HuH-7 (cell line): ENCODE measurements at places on chromosomes 6 and 20.

- no peak for DNase-seq
Measured at GRCh38 chr6:128966934-128967333, 84.0 kb downstream of the LAMA2 start.

DNA sequence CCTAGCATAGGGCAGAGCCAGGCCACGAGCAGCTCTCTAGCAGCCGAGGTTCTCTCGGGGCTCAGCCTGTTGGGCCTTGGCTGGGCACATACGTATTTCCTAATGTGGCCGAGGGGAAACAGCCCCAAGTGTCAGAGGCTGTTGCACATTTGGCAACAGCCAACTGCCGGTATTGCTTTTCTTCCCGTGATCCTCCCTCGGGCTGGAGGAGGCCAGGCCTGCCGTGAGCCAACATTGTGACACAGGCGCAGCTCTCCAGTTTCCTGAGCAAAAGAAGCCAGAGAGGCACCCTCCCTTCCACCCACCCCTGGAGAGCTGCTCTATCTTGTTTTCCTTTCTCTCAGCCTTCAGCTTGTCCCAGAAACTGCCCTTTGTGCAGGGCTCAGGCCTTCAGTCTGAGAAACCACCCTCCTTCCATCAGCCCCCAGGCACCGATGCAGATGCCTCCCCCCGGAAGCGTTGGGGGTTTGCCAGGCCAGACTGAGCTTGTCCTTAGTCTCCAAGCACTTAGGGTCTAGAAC lies 5.1 kb upstream of the BPI start:
- DNase-seq = no peak

DNA sequence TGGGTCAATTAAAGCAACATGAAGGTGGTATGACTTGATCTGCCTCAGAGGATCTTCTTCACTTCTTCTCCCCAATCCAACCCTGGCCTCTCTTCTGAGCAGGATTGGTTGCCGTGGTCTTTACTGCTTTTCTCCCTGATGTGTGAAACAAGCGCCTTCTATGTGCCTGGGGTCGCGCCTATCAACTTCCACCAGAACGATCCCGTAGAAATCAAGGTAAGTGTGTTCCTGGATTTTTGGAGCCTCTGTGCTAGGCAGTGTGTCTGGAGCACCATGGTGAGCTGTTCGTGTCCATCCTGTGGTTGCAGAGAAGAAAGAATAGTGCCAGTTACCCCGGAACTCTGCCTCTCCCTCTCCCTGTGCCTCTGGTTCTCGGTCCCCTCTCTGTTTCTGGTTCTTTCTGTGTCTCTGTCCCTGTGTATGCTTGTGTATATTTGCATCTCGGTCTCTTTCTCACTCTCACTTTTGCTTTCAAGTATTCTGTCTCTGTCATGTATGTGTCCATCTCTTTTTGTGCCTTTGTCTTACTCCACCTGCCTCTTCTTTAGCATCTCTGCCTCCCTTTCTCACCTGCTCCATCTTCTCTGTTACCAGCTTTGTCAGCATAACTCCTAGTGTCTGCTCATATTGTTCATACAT lies 23.5 kb downstream of the TM9SF4 start:
- DNase-seq = no peak

- no peak for DNase-seq
Measured at GRCh38 chr6:100503043-100503705, 38.5 kb upstream of the SIM1 start.

DNA sequence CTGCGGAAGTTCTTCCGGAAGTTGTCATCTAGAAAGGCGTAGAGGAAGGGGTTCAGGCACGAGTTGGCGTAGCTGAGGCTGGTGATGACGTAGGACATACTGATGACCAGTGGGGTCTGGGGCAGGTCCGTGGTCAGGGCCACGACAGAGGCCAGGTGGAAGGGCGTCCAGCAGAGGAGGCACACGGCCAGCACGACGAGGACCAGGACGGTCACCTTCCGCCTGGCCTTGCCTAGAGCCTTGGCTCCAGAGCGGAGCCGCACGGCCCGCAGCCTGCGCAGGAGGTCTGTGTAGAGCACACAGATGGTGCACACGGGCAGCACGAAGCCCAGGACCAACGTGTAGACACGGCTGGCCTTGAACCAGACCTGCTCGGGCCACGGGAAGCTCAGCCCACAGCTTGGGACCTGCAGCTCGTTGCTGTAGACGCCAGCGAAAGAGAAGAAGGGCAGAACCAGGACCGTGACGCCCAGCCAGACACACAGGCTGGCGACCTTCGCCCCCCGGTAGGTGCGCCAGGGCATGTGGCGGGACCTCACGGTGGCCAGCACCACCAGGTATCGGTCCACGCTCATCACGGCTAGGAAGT lies 1.4 kb downstream of the NPBWR2 start:
- no peak for DNase-seq

DNA sequence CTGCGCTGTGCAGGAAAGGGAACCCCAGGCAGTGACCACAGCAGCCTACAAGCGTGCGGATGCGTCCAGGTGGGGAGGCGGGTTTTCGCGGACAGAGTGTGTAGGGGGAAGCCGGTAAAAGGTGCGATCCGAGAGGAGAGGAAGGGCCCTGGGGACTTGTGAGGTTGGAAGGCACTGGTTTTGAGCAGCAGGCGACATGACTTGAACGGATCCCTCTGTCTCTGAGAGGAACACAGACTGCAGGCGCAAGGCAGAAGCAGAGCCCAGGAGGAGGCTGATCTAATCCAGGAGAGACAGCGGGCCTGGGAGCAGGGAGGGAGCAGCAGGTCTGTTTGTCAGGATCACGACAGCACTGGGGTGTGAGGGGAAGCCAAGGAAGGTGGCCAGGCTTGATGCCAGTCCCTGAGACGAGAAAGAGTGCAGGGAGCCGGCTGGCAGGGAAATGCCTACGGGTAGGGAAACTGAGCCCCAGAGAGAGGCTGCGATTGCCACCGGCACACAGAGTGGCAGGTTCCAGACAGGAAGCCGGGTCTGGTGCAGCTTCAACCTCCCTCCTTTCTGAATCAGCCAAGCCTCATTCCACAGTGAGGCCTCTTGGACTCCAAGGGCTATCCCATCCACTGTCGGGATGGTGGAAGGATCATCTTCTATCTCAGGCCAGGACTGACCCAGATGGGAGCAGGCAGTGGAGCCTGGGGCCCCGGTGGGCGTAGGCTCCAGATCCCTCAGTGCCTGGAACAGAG lies 57.1 kb downstream of the HNF4A start:
- no peak for DNase-seq

GRCh38 chr6:16901782-16902181 lies 140.5 kb upstream of the ATXN1 start:
- no peak for DNase-seq

DNA sequence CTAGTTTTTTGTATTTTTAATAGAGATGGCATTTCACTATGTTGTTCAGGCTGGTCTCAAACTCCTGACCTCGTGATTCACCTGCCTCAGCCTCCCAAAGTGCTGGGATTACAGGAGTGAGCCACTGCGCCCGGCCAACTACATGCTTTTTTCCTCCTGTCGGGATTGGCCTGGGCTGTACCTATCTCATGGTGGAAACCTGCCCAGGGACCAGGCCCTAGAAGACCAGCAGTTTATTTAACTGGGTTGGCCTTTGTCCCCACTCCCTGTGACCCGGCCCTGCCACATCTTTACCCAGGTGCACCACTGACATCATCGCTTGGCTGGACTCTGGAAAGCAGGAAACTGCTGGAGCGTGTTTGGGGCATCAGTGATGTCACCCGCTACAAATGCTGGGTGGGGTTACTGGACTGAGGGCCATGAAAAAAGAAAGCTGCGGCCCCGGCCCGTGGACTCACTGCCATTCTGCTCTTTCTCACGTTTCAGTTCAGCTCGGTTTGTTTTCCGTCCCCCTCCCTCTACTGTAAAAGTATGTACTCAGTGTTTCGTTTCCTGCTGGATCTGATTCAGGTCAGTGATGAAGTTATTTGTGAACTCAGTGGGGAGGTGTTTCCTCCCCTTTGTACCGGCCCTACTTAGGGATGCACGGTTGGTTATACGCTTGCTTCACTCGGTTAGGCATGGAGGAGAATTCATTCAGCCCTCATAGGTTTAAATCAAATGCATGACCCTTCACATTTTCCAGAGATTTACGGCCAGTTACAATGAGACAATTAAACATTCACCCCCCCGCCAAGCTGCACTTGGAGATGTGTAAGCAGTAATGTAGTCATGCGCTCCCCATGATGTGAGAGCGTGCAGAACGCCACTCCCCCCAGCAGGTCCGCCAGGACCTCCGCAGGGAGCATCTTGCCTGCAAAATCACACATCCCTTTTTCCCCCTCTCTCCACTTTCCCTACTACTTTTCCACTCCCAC lies 179.3 kb downstream of the MTHFD1L start:
- DNase-seq = no peak

DNA sequence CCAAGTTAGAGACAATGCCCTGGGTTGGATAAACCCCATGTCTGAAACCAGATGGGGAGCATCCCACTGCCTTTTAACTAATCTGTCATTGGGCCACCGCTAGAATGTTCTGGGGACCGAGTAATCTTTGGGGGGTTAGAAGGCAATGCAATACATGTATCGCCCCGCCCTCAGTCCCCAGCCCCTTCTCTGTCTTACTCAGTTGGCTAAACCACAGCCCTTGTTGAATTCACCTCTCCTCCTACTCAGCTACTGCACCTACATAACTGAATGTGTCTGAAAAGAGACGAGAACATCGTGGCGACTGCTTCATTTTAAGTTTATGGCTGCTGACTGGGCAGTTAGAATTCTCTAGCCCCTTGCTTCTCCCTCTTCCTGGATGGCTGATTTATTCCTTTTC lies 15.1 kb upstream of the CCR6 start:
- DNase-seq = no peak

DNA sequence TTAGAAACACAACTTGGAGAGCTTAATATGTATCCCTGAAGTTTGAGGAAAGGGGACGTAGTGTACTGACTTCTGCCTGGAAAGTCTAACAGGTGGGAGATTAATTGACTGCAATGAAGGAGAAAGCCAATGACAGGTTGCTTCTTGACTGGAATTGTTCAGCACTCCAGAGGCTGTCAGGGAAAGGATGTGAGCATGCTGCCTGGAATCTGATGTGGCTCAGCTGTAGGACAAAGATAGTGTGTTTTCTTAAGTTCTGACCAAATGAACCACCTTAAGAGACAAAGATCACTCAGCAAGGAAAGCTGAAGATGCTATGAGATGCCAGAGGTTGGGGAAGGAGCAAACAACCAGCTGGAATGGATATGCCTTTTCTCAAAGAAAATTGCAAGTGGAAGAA lies 185.8 kb downstream of the PHF3 start:
- no peak for DNase-seq

DNA sequence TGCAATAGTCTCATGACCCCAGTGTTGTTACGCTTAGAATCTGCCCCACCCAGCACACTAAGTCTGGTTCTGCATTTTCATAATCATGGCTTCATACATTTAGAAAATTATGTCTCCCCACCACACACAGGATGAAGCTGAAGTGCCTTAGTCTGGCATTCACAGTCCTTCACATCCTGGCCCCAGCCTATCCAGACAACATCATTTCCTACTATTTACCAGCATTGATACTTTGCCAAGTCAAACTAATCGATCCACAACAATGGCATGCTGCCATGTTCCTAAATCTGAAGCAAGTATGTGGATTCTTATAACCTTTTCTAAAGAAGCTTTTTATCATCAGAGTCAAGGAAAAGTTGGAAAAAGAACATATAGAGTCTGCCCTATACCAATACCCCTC lies 132.4 kb upstream of the FBXL4 start:
- no peak for DNase-seq
